Ovary (tissue), 10 donors: ENCODE measurements at places on chromosomes 13 and 19. TPM values are rescaled to one million over a fixed set of nuclear protein-coding genes. Genes with fewer than 3 reads are reported as not detected.

DNA sequence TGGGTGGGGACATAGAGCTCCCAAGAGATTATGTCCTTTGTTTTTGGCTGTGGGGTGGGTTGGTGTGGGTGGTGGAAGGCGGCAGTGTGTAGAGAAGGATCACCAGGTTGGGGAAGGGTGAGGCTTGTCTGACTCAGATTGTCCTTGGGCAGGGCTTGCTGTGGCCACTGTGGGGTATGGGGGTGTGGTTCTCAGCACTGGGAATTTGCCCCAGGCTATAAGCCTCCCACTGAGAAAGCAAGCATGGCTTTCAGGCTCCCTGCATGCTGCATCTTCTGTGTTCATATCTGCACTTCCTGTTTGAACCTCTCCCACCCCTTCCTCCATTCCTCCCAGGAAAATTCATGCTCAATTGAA, 34.9 kb downstream of the DNAJC15 start:
- DNase-seq, result no peak

DNA sequence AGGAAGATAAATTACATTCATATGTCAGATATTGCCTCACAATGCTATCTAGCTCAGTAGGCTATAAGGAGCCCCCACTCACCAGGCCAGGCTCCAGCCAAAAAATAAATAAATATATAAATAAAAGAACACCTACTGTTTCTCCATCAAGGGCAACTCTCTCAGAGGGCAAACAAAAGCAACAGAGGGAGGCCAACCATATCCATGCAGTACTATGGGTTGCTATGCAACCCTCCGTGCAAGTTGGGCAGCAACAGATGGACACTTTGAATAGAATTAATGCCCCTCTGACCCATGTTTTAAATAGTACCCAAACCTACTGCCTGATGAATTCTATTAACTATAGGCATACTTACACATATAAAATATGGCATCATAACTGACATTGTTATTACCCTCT, 279.8 kb upstream of the EDNRB start:
- DNase-seq, result no peak

DNA sequence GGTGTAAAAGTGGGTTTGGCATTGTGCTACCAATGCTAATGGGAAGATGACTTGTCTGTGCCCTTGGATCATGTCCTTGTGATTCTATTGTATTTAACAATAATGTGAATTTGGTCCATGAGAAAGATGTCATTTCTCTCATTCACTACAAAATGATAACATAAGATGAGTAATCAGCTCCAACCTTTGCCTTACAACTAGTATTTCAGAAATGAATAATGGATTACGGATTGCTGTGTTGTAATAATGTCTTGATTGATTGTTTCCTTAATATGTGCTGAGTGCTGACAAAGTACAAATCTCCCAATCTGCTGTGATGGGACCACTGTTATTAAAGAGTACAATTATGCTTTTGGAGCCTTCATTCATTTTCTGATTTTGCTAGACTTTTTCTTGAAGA, 375.0 kb downstream of the PCDH9 start:
- no peak for DNase-seq

DNA sequence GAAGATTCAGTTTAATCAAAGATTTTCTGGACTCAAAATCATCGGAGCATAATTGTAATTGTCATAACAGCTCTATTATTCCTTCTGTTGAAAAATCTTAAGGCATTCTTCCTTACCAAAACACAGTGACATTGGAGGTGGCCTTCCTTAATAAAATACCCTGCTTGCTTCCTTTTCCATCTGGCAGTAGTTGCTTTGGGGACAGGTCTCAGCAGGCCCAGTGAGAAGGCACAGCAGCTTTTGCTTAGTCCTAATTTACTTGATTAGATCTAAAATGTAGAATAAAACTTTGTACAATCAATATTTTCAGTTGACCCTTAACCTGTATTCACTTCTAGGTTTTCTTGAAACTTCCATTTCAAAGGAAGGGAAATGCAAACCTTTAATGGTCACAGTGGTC, 471.6 kb downstream of the PCDH20 start:
- no peak for DNase-seq

DNA sequence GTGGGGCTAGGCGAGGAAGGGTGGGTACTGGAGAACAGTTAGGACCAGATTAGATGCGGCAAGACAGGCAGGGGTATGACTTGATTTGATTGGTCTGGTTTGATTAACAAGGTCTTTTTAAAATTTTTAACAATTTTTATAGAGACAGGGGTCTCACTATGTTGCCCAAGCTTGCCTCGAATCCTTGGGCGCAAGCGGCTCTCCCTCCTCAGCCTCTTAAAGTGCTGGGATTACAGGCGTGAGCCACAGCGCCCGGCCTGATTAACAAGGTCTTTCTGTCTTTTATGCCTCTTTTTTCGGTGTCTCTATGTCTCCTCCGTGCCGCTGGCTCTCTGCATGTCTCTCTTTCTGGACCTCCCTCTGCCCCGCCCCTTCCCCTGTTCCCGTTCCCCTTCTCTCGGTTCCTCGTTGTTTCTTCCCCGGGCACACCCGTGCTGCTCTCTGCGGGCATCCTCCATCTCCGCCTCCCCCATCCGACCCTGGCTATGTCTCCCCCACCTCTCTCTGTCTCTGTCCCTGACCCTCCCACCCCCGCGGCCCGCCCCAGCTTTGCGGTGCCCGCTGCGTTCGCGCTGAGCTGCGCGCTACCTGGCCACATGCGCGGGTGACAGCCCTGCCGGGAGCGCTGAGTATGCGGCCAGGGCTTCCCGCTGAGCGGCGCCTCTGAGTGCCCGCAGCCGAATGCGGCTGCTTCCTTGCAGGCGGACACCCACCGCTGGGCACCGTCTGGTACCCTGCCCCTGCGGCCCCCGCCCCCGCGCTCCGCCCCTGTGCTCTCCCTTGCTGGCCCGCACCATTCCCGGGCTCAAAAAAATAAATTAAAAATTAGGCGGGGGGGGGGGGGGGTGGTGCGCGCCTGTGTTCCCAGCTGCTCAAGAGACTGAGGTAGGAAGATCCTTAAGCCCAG, 8.1 kb upstream of the SDHAF1 start:
- no peak for DNase-seq

GRCh38 chr13:19155321-19155861, 26.2 kb downstream of the TUBA3C start:
- no peak for DNase-seq

DNA sequence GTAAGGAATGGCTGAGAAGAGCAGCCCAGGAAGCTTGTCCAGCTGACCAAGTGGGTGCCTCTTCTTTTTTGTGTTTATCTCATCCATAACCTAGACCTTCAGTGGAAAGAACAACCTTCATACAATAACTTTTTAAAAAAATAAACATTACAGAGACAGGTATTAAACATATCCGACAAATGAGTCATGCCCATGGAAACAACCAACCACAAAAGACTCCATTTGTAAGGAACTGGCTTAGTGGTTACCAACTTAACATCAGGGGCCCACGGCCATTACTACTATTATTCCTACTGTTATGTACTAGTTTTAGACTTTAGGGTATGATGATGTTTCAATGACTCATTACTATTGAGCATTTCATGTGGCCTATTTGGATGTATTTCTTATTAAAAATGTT, 191.7 kb upstream of the SERP2 start:
- DNase-seq, result no peak

DNA sequence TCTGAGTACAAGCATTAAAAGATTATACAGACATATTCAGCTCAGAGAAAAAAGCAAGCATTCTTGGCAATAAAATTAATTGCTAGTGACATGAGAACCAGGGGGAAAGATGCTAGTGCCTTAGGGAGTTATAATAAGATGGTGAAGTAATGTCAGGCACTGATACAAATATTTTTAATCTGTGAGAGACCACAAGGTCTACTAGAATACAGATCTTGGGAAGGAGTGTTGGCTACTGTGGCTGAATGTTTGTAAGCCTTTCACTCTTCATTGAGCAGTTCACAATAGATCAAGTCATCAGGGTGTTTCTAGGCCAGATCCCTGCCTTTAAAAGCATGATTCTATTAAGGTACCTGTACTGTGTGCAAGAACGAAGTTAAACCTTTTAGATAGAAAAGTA, 16.4 kb downstream of the FREM2 start:
- no peak for DNase-seq

Gene CYP4F11
- polyA plus RNA-seq, result not detected
